ENCODE measurements at places on chromosomes 1 and 21.
A peak's percentile ranks its signal among the peaks of the same experiment; 100 is the strongest.

DNA sequence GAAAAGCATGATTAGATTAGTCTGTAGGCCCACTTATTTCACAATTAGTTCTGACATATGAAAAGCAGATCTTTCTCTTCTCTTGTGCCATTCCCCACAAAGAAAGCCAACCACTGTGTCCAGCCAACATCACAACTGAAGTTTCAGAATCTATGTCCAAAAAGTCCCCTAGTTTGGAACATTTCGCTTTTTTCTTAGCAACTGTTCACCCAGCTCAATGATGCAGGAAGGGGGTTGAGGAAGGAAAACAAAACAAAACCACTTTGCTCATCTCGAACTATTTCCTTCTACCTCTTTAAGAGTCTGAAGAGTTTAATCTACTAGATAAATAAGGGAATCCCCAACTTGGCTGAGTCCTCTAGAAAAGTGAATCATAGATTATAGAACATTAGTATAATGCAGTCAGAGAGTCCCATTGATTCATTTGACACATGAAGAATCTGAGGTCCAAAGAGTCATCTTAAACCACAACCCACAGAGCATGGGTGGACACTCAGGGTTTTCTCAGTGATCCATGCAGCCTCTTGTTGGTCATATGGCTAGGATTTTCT, 159.3 kb upstream of the SGIP1 start:
- DNase-seq = peak; percentile 41

DNA sequence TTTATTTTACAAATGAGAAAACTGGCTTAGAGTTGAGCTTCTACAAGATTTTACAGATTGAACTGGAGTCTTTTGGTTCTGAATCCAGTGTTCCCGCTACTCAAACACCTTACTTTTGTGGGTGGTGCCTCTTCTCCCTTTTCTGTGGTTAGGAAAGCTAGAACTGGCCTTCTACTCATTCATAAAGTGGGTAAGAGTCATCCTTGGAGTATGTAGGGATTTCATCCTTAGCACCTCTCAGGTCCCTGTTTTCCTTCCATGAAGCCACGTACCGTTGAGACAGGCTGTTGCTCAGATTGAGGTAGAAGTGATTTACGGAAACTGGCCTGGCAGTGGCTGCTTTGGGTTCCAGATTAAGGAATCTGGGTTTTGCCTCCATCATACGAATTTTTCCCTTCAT, 35.8 kb downstream of the WNT4 start:
- no peak for DNase-seq

- no peak for DNase-seq
Measured at GRCh38 chr1:154863315-154864174, 6.5 kb downstream of the KCNN3 start.

- no peak for DNase-seq
Measured at GRCh38 chr1:229768232-229768631, 142.2 kb downstream of the URB2 start.

DNA sequence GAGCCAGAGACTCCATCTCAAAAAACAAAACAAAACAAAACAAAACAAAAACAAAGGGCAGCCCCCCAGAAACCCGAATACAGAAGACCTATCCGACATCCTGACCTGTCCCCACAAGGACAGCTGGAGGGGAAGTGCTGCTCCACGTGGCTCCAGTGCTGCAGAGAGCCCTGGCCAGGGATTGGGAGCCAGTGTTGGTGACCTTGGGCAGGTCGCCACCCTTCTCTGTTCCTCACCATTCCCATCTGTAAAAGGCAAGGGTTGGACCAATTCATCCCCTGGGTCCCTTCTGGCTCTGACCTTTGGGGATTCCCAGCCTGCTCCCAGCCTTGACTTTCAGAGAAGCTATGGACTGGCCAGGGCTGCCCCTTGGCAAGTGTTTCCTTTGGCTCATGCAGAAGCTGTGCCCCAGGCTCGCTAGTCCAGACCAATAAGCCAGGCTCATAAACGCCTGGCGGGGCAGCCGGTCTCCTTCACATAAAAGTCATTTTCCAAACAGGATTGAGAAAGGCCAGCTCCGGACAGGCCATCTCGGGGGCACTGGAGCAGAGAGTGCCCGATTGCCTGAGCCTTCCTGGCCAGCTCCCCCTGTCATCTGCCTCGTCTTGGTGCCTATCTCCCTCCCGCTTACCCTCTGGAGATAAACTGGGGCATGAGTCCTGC, 20.0 kb upstream of the PADI1 start:
- DNase-seq = no peak

DNA sequence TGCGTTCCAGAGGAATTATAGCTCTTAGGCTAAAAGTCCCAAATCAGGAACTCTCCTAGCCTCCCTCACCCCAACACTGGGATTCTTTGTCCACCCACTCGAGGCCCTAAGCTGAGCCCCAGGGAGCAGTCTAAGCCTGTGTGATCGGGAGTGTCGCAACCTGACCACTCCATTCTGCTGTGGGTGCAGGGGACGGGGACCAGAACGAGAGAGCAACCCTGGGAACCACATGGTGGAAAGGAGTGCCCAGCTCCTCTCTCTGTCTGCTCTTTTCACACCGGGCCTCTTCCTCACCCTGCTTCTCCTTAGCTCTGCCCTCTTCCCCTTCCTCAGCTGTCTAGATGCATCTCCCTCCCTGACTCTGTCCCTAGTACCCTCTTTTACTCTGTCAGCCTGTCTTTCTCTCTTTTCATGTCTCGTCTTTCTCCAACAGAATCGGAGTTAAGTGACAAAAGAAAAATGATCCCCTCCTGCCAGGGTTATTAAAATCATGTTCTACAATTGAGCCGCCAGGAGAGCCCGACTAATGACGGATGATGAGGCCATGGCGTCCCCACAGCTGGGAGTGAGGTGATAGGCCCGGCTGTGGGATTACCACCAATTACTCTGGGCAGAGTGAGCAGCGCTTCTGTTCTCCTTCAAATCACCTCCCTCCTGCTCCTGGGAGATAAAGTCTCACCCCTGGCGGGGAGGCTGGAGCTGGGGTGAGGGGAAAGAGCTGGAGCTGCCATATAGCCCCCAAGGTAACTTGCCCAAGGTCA, 34.5 kb upstream of the CSF3R start:
- DNase-seq = no peak

GRCh38 chr1:158098256-158098655, 82.4 kb upstream of the CD1D start:
- DNase-seq = no peak

- no peak for DNase-seq
Measured at GRCh38 chr1:30064547-30064946, 658.8 kb downstream of the MATN1 start.

GRCh38 chr1:61083013-61083806, 849 bp downstream of the NFIA start:
- DNase-seq = no peak

GRCh38 chr1:82632155-82632554, 831.4 kb downstream of the ADGRL2 start:
- DNase-seq = no peak

DNA sequence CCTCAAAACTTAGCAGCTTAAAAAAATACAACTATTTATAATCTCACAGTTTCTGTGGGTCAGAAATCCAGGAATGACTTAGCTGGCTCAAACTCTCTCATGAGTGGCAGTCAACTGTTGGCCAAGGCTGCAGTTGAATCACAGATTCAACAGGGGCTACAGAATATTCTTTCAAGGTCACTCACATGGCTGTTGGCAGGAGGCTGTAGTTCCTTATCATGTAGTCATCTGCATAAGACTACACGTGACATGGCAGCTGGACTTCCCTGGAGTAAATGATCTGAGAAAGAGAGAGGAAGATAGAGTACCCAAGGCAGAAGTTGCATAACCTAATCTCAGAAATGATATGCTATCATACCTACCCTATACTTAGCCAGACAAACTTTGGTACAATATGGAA, 75.2 kb upstream of the TSPAN2 start:
- DNase-seq = no peak

DNA sequence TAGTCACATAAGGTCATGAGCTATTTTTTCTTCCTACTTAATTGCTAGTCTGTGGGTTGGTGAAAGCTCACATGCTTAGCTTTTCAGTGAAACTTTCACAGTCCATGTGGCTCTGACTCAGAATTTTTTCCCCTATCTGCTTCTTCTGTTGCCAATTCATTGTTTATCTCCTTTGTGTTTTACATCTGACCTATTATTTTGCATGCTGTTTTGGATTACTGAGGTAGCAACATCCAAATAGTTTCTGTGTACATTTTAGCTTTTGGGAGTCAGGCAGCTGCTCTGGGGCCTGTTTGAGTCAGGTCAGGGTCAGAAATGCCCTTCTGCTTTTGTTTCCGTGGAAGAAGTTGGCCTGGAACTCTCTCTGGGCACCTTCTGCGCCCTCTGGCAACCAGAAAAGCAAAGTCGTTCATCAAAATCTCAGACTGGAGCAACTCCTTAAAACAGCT, 40.0 kb downstream of the ROR1 start:
- DNase-seq = no peak

DNA sequence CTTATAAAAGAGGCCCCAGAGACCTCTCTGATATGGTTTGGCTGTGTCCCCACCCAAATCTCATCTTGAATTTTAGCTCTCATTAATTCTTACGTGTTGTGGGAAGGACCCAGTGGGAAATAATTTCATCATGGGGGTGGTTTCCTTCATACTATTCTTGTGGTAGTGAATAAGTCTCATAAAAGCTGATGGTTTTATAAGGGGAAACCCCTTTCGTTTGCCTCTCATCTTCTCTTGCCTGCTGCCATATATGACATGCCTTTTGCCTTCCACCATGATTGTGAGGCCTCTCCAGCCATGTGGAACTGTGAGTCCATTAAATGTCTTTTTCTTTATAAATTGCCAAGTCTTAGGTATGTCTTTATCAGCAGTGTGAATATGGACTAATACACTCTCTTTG, 22.5 kb upstream of the NEK7 start:
- DNase-seq = no peak

- no peak for DNase-seq
Measured at GRCh38 chr1:16137890-16138467, 17.9 kb downstream of the EPHA2 start.

- no peak for DNase-seq
Measured at GRCh38 chr21:15815285-15815684, 85.5 kb downstream of the USP25 start.

- no peak for DNase-seq
Measured at GRCh38 chr1:24903560-24903954, 26.5 kb downstream of the RUNX3 start.

DNA sequence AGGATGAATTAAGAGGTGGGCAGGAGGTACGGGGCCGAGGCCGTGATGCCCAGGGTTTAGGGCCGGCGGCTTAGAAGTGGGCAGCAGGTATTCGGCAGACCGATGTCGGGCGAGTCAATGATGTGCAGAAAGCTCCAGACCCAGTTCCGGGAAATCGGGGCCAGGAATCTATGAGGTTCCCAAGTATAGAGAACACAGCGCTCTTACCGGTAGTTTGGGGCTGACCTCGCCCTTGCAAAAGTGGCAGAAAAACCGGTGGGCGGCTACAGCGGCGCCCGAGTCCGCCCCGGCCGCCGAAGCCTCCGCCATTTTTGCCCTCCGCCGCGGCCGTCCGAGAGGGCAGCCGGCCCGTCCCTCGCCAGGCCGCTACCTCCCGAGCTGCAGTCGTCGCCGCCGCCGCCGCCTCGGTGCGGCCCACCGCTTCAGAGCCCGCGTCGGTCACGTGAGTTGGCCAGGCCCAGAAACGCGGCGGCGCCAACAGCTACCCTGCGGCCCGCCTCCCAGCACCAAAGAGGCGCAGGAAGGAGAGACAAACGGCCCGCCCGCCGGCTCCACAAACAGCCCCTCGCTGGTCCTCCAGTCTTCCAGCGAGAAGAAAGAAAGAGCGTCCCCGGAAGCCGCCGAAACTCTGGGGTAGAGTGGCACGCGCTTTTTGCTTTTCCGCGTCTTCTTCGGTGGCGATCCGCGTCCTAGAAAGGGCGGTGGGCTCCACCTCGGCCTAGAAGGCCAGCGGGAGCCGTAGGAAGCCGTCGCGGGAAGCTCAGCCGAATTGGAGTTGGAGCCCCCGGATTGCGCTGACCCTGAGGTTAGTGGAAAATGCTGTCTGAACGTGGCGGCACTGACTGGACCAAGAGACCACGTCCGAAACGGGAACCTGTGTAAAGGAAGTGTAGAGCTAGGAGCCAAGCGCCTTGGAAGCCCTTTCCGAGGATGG, at the start of the genes POLR3C and RNF115:
POLR3C (plus strand) TSS at position 636 of the 934 bp plus-strand sequence. CDS start 1,577 bp downstream, outside the sequence.
RNF115 (minus strand) TSS at position 531 of the 934 bp plus-strand sequence; CDS start at position 309, 222 bp downstream.
- DNase-seq = peak; percentile 88

GRCh38 chr21:33734291-33734690, 92.0 kb downstream of the ITSN1 start:
- DNase-seq = no peak

- no peak for DNase-seq
Measured at GRCh38 chr1:61397935-61398334, 315.6 kb downstream of the NFIA start.

DNA sequence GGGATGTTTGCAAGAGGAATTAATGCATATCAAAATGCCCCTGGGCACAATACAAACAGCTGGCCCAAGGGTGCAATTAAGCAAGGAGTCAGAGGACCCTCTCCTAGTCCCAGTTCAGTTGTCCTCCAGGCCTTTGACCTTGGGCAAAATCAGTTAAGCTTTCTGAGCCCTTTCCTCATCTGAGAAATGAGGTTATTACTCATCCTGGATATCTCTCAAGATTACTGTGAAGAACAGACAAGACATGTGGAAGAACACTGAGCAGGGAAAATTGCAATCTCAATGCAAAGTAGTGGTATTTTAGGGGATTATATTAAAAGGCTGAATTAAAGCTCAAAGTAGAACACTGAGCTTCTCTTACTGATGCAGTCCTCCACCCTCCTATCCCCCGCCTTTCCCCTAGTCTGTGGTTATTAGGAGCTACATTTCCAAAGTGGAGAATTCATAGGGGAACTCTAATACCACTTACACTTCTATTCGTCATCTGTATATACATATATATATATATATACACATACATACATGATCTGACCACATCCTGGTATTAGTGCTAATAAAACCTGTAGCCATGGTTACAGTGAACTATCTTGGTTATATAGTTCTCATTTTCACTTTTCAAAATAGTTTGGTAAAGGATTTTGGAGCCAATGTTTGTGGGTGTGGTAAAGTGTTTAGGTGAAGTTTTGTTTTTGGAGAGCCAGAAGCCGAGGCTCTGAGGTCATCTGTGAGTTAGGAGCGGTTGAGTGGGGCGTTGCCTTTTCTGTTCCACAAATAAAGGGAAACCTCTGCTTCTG, 18.1 kb downstream of the KIAA0040 start:
- no peak for DNase-seq

DNA sequence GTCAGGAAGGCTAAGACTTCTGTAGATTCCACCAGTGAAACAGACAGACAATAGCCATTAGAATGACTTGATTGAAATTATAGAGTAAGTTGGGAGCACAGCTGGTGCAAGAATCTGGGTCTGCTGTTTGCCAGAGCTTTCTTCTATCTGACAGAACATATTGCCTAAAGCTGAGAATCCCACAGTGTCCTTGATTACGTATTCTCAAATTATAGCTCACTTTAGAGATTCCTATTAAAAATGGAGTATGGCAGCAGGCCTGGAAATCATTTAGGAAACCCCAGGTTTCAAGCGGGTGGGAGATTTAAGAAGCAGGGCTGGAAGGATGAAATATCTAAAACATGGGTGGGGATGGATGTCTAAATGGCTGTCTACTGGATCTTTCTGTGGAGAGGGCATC, 639.7 kb upstream of the CXADR start:
- DNase-seq = no peak

GRCh38 chr1:180244840-180245239, 14.8 kb downstream of the LHX4 start:
- DNase-seq = no peak

- no peak for DNase-seq
Measured at GRCh38 chr1:8249838-8250237, 68.1 kb upstream of the SLC45A1 start.

GRCh38 chr1:81550753-81551152, 250.0 kb upstream of the ADGRL2 start:
- DNase-seq = no peak

- no peak for DNase-seq
Measured at GRCh38 chr21:43585514-43585913, 73.8 kb downstream of the HSF2BP start.
